ENCODE measurements at places on chromosomes 3 and 15.

DNA sequence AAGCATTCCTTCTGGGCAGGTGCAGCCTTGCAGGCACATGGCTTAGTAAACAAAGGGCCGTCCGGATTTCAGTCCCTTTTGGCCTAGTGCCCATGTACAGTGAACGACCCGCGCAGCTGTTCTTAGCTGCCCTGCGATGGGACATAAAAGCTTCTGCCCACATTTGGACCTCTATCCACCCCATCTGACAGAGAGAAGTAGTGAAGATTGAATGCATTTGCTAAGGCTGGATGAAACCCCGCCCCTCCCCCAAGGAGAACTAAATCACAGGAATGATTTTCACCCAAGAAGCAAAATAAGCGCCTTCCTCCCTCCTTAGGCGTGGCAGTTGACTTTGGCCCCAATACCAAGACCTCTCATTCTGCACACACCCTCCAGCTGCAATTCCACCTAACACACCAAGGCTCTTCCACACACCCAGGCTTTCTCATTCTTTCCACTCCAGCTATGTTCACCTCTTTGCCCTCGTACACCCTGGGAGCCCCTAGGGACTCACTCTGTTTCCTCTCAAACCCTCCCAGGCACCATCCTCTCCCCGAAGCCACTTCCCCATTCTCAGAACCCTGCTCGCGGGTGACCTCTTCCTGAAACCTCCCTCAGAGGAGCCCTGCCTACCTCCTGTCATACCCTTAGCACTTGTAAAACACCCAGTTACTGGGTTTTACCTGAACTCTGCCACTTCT is 14.1 kb upstream of the HRH1 start:
- DNase-seq, result peak; percentile 25

DNA sequence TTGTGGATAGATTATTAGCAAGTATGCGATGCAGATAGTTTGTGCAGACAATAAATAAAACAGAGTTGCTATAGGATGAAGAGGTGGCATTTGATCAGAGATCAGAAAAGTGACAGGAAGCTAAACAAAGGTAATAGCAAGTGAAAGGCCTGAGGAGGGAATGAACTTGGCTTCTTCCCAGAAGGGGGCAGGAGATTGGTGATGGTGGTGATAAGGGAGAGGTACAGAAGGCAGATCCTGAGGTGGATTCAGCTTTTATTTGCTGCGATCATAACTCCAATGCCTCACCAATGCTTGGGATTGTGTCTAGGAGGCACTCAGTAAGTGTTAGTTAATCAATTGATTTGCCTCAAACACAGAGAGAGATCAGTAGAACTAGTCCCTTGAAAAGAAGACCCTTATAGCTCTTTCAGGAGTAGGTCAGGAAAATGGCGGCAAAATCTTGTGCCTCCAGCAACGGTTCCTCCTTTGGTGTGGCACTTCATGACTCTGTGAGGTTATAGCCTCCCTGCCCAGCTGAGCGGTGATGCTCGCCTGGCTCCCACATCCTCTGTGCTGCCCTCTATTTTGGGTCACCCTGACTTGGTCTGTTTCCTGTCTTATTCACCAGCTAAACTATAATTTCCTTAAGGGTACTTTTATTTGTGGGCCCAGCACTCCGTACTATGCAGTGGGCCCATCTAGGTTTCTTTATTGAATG is 37.5 kb downstream of the TGFBR2 start:
- DNase-seq, result no peak

DNA sequence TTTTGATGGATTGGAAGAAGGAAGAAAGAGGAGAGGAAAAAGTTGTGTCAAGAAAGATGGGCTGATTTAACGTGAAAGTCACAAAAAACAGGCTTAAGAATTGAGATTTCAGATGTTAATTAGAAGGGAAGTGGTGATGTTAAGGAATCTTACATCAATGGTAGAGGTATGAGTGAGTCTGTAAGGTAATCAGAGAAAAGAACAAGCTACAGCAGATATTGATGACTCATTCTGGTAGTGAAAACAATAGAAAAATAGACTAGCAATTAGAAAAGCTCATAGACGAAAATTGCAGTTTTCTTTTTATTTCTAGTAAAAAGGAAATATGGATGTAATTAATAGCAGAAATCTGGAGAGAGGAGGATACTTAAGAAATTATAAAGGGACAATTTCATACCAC is 559.6 kb downstream of the MCTP2 start:
- DNase-seq, result no peak

DNA sequence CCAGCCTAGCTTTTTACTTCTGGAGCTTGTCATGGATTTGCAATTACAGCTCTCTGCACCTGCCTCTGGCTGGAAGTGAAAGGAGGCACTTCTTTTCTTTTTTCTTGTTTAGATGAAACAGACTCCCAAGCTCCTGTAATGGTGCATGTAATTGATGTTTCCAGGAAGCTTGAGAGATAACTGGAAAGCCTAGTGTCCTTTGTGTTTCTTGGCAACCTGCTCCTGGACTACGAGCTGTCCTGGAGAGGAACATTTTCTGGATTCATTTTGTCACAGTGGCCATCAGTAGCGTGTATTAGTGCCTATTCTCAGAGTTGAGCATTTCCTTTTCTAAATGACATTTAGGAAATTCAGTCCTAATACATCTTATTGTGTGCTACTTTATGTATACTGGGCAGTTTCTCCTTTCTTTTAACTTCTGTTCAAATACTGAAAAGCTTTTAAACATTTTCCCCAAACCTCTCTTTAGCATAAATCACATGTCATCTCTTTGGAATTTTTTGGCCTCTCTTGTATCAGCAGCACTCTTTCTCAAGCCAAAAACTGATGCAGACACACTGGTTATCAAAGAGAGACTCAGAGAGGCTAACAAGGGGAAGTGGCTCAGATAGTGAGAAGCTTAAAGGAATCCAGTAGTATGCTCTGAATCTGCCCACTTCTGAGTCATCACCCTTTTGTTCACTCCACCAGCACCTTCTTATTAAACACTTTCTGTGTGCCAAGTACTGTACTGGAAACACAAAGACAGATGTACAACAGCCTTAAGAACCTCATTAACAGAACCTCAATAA is 62.6 kb upstream of the SLC2A2 start:
- peak; percentile 87 for DNase-seq

GRCh38 chr3:16739541-16740105 is 134.4 kb upstream of the DAZL start:
- DNase-seq, result no peak

GRCh38 chr3:13179181-13179580 is 106.0 kb upstream of the IQSEC1 start:
- DNase-seq, result no peak

GRCh38 chr3:83226751-83227150 is 1465.3 kb upstream of the GBE1 start:
- no peak for DNase-seq

DNA sequence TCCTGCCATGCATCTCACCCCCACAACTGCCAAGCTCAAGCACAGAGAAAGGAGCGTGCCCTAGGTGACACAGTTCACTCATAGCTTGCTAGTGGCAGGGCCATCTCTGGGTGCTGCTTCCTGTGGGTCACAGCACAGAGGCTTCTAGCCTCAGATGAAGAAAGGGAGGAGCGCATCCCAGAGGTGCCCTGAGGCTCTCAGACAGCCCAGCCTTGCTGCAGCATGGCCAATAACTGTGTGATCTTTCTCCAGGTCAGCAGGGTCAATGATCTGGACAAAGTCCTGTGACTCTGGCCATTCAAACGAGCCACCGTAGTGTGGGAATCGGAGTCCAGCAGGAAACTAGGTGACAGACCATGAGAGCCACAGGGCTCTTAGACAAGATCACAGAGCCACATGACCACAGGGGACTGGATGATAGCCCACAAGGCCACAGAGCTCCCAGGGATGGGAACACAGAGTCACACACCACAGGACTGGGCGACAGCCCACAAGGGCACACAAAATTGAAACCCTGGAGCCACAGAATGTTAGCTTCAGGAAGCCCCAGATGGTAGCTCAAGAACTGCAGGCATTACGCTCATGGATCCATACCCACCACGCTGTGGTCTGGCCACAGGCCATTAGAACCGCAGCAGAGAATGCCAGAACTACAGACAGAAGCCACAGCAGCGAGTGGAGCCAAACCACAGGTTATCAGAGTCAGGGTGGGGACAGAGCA is 25.9 kb upstream of the GRIP2 start:
- peak; percentile 81 for DNase-seq

GRCh38 chr3:13325892-13326443 is 94.2 kb downstream of the NUP210 start:
- DNase-seq, result no peak

DNA sequence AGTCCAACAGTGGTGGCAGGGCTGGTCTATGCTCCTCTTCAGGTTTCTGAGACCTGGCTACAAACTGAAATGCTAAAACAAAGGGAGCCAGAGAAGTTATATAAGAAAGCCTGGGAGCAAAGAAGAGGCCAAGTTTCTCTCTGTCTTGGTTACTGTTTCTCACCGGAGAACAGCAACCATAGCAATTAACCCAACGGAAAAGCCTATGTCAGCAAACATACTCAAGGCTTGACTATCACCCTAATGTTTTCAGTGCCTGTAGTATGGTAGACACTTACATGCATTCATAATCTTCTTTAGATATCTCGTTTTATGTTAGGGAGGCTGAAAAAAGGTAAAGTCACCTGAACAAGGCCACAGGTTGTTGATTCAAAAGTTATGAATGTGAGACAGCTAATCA is 86.3 kb upstream of the CLSTN2 start:
- no peak for DNase-seq

DNA sequence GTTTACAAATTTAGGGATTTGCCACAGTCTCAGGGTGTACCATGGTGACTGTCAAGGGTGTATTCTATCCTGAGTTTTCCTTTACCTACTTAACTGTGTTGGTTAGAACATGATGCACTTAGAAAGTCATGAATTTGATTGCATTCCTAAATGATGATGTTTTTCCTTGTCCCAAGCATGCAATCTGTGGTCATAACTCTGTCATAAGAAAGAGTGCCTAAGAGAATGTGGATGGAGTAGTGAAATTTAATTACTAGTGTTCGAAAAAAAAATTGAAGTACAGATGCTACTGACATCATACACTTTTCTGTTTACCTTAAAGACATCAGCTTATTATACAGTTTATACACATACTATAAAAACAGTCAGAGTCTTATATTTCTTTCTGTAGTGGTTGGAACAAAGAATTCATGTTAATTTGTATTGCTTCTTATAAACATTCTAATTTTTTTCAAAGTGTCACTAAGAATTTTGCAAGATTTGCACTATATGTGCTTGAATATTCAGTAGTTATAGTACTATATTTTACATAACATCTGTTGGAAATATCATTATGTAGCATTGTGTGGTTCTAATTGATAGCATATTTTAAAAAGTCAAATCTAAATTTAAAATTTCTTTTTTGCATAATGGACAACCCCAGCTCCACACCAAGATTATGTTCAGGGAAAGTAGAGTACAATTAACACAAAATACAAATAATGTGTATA is 231.3 kb upstream of the KCNMB2 start:
- DNase-seq, result peak; percentile 17

GRCh38 chr3:21979706-21980105 is 228.7 kb upstream of the ZNF385D start:
- no peak for DNase-seq

GRCh38 chr3:40985195-40985594 is 214.1 kb upstream of the CTNNB1 start:
- DNase-seq, result no peak

DNA sequence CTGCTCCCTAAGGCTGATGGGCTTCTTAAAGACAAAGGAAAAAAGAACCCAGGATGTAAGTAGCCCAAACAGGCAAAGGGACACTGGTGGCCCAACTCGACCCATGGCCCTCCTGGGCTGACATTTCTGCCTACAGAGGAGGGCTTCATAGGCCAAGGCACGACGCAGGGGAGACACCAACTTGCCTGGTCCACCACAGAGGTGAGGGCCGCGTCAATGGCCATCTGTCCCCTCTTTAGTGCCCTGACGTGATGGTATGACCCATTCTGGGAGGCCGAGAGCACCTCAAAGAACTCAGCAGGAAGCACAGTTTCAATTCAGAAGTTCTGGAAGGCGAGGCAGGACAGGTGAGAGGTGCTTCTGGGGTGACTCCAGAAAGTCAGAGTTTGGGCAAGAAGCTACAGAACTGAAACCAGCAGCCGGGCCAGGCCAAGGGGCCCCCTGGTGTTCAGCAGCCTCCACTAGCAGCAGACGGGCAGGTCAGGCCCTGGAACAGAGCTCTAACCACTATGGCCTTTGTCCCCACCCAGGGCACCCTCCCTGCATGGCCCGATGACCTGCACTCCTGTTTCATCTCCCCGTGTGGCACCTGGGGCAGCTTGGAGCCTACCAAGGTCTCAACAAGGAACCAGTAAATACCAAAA is 45.1 kb downstream of the HMCES start:
- DNase-seq, result no peak

GRCh38 chr3:47581835-47582234 is 3.2 kb upstream of the CSPG5 start:
- no peak for DNase-seq

DNA sequence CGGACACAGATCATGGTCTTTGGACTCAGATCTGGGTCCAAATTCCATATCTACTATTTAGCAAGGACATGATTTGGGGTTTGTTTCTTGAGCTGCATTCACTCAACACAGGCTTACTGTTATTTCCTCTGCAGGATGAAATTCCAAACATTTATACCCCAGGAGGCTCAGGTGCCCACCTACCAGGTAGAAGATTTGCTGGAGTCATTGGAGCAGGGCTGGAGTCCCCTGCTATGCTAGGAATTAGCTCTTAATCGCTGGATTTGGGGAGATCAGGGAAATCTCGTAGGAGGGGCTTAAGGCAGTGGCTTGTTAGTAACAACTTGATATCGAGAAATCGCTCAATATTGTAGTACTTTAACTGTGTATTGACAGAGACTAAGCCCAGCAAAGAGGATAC is 193.0 kb downstream of the IL20RB start:
- no peak for DNase-seq

- DNase-seq, result no peak
These were observed 75.7 kb upstream of the UBE3A start for GRCh38 chr15:25514522-25514921.

GRCh38 chr15:54082836-54083492 is 104.7 kb downstream of the UNC13C start:
- DNase-seq, result no peak

- DNase-seq, result no peak
These were observed 262.3 kb upstream of the LYSMD4 start for GRCh38 chr15:99995543-99995942.

GRCh38 chr15:73024168-73024567 is 28.1 kb upstream of the NEO1 start:
- DNase-seq, result no peak

GRCh38 chr3:116770815-116771450 is 61.4 kb downstream of the TUSC7 start:
- peak; percentile 62 for DNase-seq

- DNase-seq, result no peak
These were observed 15.9 kb downstream of the CEP70 start for GRCh38 chr3:138578141-138578540.

GRCh38 chr3:45911511-45912226 is 25.3 kb downstream of the CCR9 start:
- DNase-seq, result no peak

DNA sequence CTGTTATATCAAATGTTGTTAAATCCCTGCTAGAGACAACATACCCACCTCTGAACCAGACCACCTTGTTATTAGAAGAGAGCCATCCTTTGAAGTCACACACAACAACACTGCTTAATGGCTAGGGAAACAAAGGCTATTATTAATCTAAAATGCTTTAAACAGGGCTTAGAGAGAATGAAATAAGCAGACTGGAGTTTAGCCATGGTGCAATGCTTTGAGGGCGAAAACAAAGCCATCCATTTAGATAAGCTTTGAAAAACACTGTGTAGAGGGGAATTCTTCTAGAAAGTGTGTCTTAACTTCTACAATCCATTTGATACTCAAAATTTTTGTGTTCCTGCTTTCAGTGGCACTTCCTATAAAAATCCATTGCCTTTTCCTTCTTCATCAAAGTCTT is 148.6 kb downstream of the IL5RA start:
- no peak for DNase-seq
